ENCODE measurements at places on chromosomes 4 and X.

DNA sequence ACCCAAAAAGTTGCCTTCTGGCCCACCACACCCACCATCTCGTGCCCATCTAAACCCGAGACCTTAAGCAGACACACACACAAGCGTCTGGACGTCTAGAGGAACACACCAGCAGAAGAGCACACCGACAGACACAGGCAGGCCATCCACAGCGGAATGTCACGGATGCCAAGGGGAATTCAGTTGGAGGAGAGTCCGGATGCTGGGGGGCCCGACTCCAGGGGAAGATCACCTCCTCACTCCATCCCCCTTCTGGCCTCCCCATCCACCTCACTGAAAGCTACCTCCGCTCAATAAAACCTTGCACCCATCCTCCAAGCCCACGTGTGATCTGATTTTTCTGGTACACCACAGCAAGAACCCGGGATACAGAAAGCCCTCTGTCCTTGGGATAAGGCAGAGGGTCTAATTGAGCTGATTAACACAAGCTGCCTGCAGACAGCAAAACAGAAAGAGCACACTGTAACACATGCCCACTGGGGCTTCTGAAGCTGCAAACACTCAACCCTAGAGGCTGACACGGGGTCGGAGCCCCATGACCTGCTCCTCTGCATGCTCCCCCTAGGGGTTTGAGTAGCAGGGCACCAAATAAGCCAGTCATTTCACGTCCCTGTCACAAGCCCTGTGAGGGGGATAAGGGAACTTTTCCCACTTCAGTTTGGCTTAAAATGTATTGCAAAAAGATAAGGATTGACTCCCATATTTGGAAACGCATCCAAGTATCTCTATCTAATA is 339.6 kb upstream of the PCDH10 start:
- DNase-seq: no peak

DNA sequence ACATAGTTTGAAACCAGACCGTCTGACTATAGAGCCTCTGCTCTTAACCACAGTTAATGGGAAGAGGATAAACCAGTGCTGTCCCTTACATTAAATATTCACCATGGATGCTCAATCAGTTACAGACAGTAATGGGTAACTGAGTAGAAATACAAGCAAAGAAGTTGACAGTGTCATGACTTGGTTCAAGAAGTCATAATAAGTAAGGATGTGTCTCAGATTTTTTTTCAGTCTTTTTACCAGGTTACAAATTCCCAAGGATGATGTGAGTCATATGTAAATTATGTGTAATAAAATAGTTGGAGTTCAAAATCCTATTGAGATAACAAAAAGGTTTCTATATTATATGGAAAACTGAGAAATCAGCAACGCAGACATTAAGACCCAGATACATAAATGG is 31.1 kb downstream of the ZCCHC4 start:
- DNase-seq: no peak

GRCh38 chrX:78979789-78980464 is 34.7 kb downstream of the P2RY10 start:
- DNase-seq: no peak

GRCh38 chrX:2559124-2559523 is 58.3 kb upstream of the DHRSX start:
- no peak for DNase-seq

- no peak for DNase-seq
Measured at GRCh38 chrX:130631011-130631410, 229.2 kb downstream of the RBMX2 start.

- DNase-seq: no peak
Measured at GRCh38 chrX:100647095-100647494, 3.1 kb downstream of the SRPX2 start.

GRCh38 chr4:182760551-182761043 is 156.6 kb downstream of the DCTD start:
- DNase-seq: no peak

DNA sequence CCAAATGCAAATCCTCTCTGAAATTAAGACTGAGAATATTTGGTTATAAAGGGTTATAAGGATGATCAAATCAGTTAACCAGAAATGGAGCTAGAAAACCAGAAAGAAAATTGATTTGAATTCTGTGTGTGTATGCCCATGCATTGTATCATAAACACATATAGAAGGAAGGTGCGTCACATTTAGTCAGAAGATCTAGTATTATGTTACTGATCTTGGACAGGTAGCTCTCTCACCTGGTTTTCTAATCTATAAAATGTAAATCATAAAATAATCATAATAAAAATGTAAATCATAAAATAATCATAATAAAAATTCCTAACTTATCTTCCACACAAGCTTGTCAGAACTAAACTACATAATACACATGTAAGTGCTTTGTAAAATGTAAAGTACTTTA is 78.8 kb downstream of the BMP3 start:
- no peak for DNase-seq

DNA sequence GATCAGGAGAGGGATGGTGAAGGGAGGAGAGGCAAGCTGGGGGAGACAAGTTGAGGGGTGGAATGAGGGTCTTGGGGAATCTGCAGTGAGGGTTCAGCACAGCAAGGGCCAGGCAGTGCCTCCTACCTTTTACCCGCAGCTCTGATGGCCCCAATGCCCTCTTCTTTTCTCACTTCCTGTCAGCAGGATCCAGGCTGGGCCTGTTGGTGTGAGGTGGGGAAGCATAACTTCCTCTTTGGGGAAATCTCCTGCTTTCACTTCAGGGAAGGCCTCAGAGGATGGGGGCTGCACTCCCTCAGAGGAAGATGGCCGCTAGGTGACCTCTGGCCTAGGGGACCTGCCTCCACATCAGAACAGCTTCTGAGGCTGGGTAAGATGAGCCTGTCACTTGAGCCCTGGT is 36.5 kb downstream of the EFNB1 start:
- no peak for DNase-seq

- no peak for DNase-seq
Measured at GRCh38 chr4:73139245-73139644, 69.7 kb upstream of the COX18 start.

- no peak for DNase-seq
Measured at GRCh38 chr4:78656968-78657445, 105.4 kb downstream of the ANXA3 start.

DNA sequence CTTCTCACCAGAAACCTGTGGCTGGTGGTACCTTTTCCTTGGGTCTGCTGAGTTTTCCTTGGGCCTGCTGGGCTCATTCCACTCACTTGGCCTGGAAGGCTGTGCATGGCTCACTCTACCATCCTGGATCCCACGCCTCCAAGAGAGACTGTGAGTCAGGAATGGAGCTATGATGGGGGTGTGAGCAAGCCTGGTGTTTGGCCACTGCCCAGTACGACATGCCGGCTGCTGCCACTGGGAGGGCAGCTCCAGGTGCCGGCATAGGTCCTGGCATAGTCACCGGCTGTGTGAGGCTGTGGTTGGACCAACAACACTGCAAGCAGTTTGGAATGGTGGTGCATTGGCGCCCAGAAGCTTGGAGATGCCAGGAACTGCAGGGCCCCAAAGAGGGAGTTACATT is 721.7 kb downstream of the PCDH18 start:
- no peak for DNase-seq

DNA sequence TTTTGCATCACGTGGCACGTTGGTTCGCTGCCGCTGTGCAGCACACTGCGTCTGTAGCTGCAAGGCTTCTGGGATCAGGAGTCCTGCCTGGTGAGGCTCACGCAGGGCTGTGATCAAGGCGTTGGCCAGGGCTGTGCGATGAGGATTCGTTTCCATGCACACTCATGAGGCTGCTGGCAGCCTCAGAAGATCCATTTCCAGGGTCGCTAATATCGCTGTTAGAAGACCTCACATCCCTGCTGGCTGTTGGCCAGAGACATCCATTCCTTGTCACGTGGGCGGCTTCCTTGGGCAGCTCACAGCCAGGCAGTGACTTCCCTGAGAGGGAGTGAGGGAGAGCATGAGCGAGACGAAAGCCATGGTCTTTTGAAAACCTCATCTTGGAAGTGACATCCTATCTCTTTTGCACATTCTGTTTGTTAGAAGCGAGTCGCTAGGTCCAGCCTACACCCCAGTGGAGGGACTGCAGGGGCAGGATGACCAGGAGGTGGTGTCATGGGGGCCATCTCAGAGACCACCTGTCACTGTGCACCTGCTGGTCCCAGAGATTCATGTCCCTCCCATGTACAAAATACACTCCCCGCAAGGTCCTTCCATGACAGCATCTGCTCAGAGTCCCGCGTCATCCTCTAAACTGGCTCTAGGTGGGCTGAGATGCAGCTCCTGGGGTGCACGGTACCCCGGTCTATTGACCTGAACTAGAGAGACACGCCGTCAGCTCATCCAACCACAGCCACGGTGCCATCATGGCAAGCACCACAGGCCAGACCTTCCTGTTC is 12.2 kb downstream of the RGS12 start:
- no peak for DNase-seq

- DNase-seq: no peak
Measured at GRCh38 chrX:10039821-10040793, 72.9 kb downstream of the CLDN34 start.

DNA sequence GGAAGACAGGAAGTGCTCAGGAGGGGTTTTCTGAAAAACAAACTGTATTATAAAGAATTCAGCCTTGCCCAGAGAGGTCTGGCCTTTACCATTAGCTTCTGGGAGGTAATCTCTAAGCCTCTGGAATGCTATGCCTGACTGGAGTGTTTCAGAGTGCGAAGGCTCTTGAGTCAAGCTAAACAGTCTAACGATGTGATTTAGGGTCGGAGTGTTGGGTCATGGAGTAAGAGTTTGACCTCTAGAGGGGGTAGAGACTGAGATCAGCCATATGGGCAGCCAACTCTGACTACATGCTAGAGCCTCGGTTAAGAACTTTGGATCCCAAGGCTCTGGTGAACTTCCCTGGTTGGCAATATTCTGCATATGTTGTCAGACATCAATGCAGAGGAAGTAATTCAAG is 15.0 kb downstream of the BOD1L1 start:
- DNase-seq: no peak

GRCh38 chr4:150182794-150183193 is 104.5 kb downstream of the DCLK2 start:
- DNase-seq: no peak

GRCh38 chr4:152165146-152165545 is 370.7 kb downstream of the FBXW7 start:
- no peak for DNase-seq

DNA sequence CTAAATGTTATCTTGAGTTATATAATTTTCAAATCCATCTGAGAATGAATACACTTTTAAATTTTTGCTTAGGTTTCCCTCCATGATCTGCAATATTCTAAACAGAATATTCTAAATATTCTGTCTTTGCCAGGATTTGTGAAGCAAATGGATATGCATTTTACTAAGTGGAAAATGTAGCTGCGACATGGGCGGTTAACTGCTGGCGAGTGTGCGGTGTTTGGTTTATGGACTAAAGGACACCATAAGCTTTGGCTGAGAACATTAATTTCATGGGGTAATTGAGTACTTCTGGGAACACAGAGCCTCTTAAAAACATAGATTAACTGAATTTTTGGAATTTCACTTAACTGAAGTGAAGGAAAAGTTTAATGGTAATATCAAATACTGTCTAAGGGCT is 153.8 kb upstream of the ETNPPL start:
- no peak for DNase-seq

DNA sequence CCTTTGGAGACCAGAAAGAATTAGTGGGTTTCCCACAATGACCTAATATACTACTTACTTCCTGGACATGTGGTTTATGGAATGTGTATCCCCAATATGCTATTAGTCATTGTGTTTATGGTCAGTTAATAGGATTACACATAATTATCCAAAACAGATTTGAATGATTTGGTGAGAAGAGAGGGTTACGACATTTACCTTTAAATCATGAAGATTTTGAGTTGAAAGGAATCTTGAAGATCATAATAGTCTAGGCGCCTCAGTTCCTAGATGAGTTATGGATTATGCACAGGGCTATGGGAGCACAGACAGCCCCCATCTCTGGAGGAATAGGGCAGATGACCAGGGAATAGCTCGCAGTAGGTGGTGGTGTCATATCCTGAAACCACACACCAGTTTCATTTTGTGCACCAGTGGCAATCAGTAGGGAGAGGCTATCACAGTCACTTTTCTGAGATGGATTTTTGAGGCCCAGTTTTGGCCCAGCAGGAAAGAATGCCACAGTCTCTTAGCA is 61.3 kb downstream of the SEPTIN11 start:
- DNase-seq: no peak

DNA sequence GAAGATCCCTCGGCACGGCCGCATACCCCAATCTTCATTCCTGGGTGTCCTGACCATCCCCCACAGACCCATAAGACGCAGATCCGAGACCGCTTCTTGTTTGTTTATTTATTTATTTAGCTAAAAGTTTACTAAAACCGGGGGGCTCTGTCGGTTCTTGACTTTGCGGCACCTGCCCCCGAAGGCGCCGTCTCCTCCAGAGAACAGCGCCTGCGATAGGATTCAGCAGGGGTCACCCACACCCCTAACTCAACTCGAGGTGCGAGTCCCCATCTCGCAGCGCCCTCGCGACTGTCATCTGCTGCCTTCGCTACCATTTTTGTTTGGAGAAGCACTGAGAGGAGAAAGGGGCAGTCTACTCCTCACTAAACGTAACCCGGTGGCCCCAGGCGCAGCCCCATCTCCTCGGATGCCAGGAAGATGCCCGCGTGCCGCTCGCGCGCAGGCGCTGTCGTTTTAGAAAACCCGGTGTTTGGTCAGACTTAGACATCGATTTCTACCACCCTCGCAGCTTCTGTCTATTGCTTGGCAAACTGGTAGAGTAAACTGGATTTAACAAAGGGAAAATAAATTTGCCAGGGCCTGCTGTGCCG is 18.9 kb upstream of the GPR101 start:
- DNase-seq: peak; percentile 42

Data from stimulated activated CD4-positive, alpha-beta T cell treated with anti-CD3 and anti-CD28 coated beads, Interleukin-4, amount 100 ng/mL, for 1 hour (primary cell).